ENCODE measurements at places on chromosomes 3 and 15.

GRCh38 chr3:7710284-7710683 is 791.3 kb upstream of the LMCD1 start:
- DNase-seq = no peak

- no peak for DNase-seq
These were observed 6.5 kb upstream of the DNAJB8 start for GRCh38 chr3:128473180-128473519.

DNA sequence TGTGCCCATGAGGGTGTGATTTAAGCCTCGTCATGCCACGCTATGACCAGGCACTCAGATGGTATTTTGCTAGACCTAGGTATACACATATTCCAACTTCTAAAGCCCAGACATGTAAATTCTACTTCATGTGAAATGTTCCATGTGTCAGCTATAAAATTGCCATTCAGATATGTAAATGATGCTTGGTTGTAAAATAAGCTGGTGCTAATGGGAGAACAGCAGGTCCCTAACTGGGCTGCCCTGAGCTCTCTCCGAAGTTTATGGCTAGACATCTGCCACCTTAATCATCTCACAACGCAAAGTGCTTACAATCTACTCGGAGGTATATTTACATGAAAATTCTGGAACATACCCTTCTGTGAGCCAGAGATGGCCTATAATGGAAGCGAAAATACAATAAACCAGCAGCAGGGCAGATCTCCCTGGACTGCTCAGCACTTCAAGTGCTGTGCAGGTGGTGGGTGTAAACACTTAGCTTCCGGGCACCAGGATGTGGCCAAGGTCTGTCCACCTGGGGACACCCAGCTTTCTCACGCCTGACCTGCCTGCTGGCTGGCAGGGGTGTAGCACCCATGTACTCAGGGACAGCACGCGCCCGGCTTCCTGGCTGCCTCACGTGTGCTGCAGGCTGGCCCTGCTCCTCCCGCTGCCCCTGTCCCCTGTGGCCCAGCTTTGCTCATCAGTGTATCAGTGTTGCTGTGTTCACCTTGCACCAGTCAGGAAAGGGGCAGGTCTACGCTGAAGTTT is 82.0 kb downstream of the CHDH start:
- DNase-seq = no peak

- no peak for DNase-seq
These were observed 567 bp downstream of the TICRR start for GRCh38 chr15:89575656-89576416.

- no peak for DNase-seq
These were observed 23.8 kb downstream of the RLBP1 start for GRCh38 chr15:89197503-89197971.

DNA sequence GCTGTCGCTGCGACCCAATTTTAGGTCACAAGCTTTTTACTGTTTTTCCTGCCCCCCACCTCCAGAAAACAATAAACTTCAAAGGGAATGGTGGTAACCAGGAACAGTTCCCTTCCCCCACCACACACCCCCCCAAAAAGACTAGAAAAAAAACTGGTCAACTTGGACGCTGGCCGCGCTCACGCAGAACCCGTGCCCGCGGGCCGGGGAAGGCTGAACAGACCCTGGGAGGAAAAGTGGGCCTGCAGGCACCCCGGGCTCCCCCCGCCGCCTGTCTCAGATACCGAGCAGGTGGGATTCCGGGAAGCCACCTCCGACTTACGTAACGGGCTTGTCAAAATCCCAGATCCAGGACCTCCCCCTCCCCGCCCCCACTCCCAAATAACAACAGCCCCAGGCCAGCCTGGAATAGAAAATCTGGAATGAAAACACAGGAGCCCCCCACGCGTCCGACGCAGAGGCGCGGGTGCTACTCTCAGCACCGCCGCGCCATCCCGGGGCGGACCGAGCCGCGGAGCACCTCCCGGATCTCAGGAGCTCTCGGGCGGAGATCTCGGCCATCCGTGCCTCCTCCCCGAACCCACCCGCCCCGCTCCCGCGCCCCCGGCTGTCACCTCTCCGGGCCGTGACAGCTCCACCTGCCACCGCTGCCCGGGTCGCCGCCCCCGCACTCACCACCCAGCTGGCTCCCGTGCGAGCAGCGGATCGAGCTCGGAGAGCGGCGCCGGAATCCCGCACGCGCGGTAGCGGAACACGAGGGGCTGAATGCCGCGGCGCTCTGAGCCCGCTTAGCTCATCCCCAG is 557 bp downstream of the DENND4A start:
- DNase-seq = peak; percentile 50

GRCh38 chr3:132117642-132118041 is 82.8 kb upstream of the CPNE4 start:
- DNase-seq = no peak

DNA sequence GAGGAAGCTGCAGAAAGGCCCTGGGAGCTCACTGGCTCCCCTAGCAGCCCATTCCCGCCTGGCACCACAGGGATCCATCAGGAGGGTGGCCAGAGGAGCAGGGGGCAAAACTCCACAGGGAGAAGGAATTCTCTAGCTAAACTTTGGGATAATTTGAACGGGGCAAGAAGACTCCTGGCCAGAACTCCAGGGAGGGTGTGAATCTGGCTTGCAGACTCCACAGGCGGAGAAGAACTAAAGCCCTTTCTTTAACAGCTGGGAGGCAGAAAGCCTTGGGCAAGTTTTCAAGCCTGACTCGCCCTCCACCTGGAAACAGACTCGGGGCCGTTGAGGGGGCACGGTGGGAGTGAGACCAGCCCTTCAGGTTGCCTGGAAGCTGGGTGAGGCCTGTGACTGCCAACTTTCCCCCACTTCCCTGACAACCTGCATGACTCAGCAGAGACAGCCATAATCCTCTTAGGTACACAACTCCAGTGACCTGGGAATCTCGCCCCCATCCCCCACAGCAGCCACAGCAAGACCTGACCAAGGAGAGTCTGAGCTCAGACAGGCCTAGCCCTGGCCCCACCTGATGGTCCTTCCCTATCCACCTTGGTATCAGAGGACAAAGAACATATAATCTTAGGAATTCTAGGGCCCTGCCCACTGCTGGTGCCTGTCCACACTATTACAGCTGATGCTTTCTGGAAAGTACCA is 28.6 kb downstream of the SLC27A2 start:
- DNase-seq = no peak

GRCh38 chr15:51931638-51932037 is 39.9 kb downstream of the LEO1 start:
- DNase-seq = no peak

DNA sequence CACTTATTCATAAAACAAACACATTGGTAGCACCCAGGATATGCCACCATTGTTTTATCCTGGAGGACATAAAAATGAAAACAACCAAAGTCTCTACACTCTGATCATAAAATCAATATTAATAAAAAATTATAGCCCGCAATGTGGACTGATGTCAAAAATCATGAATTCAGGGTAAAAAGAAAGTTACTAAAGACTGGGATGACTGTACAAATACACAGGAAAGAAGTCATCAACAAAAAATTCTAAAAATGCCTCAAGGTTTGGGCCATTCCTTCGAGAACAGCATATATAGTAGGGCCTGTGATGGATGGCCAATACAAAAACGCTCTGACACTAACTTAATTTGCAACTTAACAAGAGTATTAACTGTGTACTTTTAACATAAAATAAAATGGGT is 76.8 kb downstream of the THBS1 start:
- no peak for DNase-seq

- no peak for DNase-seq
These were observed 12.1 kb upstream of the PEX5L start for GRCh38 chr3:180048840-180049239.

- DNase-seq = no peak
These were observed 21.4 kb upstream of the MCF2L2 start for GRCh38 chr3:183449791-183450190.

DNA sequence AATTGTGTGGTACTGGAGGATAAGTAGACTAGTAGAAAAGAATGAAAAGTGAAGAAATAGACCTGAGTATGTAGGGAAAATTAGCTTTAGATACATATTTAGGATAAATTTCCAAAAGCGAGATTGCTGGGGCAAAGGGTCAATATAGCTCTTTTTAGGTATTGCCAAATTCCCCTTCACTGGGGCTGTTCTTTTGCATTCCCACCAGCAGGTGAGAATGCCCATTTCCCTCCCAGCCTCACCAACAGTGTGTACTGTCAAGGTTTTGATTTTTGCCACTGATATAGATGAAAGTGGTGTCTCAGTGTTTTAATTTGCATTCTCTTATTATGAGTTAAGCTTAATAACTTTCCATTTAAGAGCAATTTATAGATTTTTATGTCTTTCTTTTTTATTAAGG is 35.7 kb upstream of the BHLHE40 start:
- no peak for DNase-seq

GRCh38 chr3:109213321-109213720 is 76.8 kb downstream of the C3orf85 start:
- DNase-seq = no peak

- no peak for DNase-seq
These were observed 132.2 kb downstream of the ERC2 start for GRCh38 chr3:56336023-56336422.

- no peak for DNase-seq
These were observed 69.2 kb upstream of the CSTA start for GRCh38 chr3:122255757-122256439.

- no peak for DNase-seq
These were observed 17.3 kb downstream of the FAIM start for GRCh38 chr3:138625707-138626365.

GRCh38 chr15:59751552-59752413 is 62.7 kb upstream of the BNIP2 start:
- DNase-seq = no peak

GRCh38 chr3:131561511-131561910 is 58.7 kb upstream of the MRPL3 start:
- no peak for DNase-seq

- no peak for DNase-seq
These were observed 751.7 kb downstream of the CADM2 start for GRCh38 chr3:85710490-85710889.

DNA sequence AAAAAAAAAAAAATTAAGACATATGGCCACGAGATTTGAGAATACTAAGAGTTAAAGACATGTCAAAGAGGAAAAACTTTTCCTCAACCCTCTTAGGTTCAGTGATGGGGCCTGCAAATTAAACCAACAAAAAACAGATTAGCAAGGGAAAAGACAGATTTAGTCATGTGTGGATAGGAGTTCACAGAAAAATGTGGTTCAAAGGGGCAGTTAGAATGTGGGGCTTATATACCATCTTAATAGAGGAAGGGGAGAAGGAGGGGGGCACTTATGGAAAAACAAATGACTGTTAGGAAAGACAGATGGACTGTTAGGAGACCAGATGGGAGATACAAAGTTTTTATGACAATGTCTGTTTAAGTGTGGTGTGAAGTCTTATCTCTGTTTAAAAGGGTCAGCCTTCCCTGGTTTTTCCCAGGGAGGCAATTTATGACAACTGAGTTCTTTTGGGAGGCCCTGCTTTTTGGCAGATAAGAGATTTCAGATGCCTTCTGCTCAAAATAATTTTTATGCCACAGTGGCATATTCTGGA is 68.7 kb upstream of the FURIN start:
- no peak for DNase-seq

- no peak for DNase-seq
These were observed 84.2 kb upstream of the ABHD2 start for GRCh38 chr15:89003865-89004725.

DNA sequence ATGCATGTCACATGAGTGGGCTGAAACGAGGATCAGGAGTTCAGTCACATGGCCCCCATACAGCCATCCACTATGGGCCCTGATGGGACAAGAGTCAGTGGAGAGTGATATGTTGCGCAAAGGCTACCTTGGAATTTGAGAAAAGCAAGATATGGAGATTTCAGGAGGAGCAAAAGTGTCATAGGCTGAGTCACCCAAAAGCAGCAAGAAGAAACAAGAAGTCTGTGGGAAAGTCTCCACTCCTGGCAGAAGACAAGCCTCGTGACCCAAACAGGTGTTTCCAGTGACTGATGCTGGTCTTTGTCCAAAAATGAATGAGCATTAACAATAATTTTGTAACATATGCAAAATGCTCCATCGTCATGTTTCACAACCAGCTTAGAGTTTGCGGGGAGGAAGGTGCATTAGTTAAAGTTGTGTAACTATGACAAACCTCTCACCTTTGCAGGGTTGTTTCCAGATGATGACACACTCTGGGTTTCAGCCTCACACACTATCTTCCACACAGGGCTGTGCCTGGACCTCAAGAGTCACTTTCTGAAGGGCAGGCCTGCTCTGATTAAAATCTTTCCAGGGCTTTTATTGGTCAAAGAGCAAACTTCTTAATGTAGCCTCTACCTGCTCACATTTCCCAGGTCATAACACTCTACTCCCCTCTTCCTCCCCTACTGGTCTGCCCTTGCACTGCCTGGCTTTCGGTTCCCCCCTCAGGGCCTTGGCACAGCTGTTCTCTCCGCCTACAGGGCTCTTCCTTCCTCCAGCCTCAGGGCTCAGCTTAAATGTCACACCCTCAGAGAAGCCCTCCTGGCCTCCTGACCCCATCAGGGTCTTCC is 3.9 kb upstream of the DNASE1L3 start:
- peak; percentile 25 for DNase-seq

DNA sequence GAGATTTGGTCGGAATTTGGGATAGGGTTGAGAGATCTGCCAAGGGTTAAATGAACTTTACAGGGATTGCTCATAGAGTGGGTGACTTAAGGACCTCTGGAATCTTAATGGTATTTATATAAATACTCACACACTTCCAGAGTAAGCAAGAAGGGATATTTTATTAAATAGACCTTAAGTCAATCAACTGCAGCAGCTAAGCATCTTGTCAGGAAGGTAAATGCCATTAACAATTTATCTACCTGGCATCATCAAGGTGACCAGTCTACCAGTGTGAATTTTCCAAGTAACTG is 123.9 kb downstream of the FEZF2 start:
- DNase-seq = no peak

DNA sequence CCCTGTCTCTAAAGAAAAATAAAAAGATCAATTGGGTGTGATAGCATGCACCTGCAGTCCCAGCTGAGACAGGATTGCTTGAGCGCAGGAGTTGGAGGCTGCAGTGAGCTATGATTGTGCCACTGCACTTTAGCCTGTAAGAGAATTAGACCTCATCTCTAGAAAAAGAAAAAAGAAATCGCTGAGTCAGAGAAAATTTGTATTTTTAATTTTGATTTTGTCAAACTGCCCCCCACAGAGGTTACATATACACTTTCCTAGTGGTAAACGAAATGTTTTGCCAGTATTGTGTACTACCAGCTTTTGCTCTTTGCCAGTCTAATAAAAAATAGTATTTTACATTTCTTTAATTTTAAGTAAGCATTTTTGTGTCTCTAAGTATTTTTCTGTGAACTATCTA is 5.3 kb upstream of the CRYGS start:
- DNase-seq = no peak

- DNase-seq = no peak
These were observed 76.2 kb upstream of the LARS2 start for GRCh38 chr3:45311953-45312801.

DNA sequence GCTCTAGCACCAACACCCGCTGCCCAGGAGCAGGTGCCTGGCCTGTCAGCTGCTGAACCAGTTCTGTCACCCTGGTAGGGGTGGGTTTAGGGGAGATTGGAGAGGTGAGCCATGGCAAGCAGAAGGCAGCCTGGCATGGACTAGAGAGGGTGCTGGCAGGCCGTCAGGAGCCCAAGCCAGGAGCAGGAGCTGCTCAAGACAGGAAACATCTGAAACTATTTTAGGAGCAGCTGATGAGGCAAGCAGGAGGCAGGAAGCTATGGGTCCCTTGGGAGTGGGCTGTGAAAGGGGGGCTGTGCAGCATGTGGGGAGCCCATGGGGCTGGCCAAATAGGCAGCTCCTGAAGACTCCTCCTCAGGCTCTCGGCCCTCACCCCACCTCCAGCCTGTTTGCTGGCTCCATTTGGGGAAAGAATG is 2.3 kb downstream of the INKA1 start:
- no peak for DNase-seq

- DNase-seq = no peak
These were observed 317.8 kb downstream of the LPP start for GRCh38 chr3:188471723-188472122.
